Fibroblast of lung (primary cell): ENCODE measurements at places on chromosomes 5 and 9.

DNA sequence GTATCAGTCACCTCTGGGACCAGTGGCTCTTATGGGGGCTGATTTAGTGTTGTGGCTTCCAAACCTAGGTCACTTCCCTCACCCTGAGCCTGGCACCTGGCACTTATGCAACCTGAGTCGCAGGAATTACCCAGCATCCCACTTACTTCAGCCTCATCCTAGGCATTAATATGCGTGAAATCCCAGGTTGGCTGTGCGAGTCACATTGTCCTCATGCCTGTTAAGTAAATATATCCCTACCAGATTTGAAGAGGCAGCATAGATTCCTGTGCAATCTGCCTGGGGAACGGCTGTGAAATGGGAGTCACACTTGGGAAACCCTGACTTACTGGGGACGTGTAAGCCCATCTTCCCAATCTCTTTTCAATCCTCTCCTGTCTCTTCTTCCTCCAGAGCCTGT is 42.7 kb upstream of the AKNA start:
- H3K36me3 ChIP-seq, result no peaks in the 10 kb centered on the region
- H3K4me3 ChIP-seq, result no peak overlapping the region
- DNase-seq, result no peak
- no peak overlapping the region for H3K27ac ChIP-seq
- peaks cover 15% of the 10 kb centered on the region for H3K27me3 ChIP-seq

DNA sequence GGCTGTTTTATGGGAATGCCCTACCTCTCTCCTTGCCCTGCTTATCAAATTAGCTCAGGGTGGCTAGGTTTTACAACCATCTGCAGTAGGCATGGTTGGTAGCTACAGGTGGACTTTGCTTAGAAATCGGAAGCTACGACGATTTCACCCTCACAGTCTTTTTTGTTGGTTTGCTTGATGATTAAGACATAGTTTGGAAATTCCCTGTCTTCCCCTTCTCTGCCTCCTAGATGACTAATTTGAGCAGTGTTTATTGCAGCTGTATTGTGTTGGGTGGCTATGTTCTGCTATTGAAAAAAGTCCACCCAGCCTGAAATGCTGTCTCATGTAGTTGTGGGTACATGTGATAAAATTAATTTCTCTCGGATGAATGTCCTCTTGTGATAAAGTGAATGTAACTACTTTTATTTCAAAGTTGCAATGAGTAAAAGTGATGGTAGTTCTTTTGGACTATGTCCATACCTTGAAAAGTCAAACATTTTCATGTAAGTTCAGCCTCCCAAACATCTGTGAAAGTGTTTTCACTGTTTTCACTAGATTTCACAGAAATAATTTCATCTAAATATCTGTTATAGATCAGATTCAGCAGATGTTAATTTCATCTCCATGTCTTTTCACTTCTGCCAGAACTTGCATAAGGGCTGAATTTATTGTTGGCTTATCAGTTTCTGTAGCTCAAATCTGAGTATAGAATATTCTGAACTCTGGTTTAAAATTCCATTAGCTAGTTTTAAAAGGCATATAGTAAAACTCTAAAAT is 37.3 kb upstream of the FYB1 start:
- no peak overlapping the region for H3K4me3 ChIP-seq
- H3K27ac ChIP-seq, result no peak overlapping the region
- no peaks in the 10 kb centered on the region for H3K4me1 ChIP-seq
- H3K27me3 ChIP-seq, result no peaks in the 10 kb centered on the region

- no peaks in the 10 kb centered on the region for H3K36me3 ChIP-seq
- no peak for DNase-seq
- no peak overlapping the region for H3K4me3 ChIP-seq
Observed at GRCh38 chr5:93993161-93993560, 251.8 kb upstream of the POU5F2 start.

DNA sequence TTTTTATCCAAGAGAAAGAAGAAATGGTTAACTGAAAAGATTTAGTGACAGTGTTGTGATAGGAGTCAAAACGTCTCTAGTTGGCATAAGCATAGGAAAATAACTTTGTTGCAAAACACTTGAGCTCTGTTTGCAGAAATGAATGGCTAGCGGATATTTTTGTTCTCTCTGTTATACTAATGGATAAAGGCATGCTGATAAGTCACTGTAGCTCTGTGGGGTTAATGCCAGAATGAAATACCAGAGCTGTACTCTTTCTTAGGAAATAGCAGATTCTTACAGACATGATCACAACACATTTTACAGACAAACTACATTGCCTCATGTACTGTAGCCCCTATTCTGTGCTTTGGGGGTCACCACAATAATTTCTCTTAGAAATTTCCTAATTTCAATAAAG is 202.8 kb downstream of the DMRTA1 start:
- H3K27ac ChIP-seq, result no peak overlapping the region
- no peaks in the 10 kb centered on the region for H3K36me3 ChIP-seq
- no peaks in the 10 kb centered on the region for H3K4me1 ChIP-seq
- H3K27me3 ChIP-seq, result no peaks in the 10 kb centered on the region

DNA sequence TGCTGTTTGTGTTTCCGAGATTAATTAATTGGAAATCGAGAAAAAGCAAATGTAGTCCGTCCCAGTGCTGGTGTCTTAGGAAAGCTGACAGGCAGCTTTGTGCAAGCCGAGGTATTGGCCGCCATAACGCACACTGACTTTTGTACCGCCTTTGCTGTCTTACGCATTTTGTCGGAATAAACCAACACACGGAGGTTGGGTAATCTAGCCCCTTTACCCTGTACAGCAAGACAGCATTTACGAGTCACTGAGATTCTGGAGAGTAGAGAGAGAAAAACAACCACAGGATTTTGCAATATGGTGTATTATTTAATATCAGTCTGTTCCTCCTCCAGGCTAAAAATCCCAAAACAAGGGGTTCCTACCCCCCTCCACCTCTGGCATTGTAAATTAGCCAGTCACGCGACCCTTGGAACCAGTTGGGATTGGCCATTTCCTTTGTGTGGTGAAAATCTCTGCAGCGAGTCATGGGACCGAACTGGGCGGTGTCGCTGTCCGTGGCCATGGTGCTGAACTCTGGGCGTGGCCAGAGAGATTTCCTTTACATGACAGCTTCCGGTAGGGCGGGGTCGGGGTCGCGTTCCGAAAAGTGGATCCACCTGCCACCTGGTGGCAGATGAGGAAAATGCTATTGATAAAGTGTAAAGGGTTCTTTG is 10.3 kb upstream of the PCDHB1 start:
- no peak overlapping the region for H3K4me3 ChIP-seq
- peak; percentile 45 for DNase-seq
- H3K36me3 ChIP-seq, result no peaks in the 10 kb centered on the region
- H3K4me1 ChIP-seq, result no peaks in the 10 kb centered on the region
- no peak overlapping the region for H3K27ac ChIP-seq
- no peaks in the 10 kb centered on the region for H3K27me3 ChIP-seq

GRCh38 chr9:125574126-125574877 is 132.7 kb downstream of the MAPKAP1 start:
- no peaks in the 10 kb centered on the region for H3K4me1 ChIP-seq
- no peaks in the 10 kb centered on the region for H3K36me3 ChIP-seq
- no peak overlapping the region for H3K4me3 ChIP-seq
- DNase-seq, result no peak

- no peak overlapping the region for H3K4me3 ChIP-seq
- DNase-seq, result no peak
- H3K27ac ChIP-seq, result no peak overlapping the region
- H3K36me3 ChIP-seq, result no peaks in the 10 kb centered on the region
- H3K4me1 ChIP-seq, result peaks cover 3% of the 10 kb centered on the region
Observed at GRCh38 chr5:116453988-116454411, 120.6 kb downstream of the SEMA6A start.

GRCh38 chr5:61275841-61276240 is 56.2 kb upstream of the ZSWIM6 start:
- H3K27me3 ChIP-seq, result no peaks in the 10 kb centered on the region
- H3K36me3 ChIP-seq, result no peaks in the 10 kb centered on the region
- peak overlapping the region; percentile 65 for H3K27ac ChIP-seq

GRCh38 chr5:16654647-16655334 is 38.0 kb upstream of the RETREG1 start:
- H3K4me1 ChIP-seq, result no peaks in the 10 kb centered on the region
- H3K36me3 ChIP-seq, result no peaks in the 10 kb centered on the region
- H3K4me3 ChIP-seq, result no peak overlapping the region
- no peak overlapping the region for H3K27ac ChIP-seq
- DNase-seq, result no peak

GRCh38 chr5:107806705-107807104 is 136.0 kb upstream of the EFNA5 start:
- no peak overlapping the region for H3K4me3 ChIP-seq
- no peaks in the 10 kb centered on the region for H3K4me1 ChIP-seq
- no peaks in the 10 kb centered on the region for H3K36me3 ChIP-seq
- no peaks in the 10 kb centered on the region for H3K27me3 ChIP-seq
- DNase-seq, result peak; percentile 60

DNA sequence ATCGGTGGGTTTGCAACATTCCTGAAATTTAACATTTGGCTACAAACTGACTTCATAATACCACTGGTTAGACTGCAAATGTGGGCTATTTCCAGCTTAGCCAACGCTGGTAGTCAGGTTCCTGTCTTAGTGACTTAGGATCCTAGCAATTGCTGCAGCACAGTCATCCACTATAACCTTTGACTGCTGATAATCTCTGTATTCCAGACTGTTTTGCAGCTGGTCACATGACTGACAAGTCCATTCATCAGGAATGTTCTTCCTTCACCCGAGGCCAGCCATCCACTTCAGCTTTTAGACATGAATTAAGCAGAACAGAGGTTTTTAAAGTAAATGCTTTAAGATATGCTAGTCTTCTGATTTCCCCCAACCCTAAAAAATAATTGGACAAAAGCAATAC is 425.9 kb upstream of the MPDZ start:
- H3K36me3 ChIP-seq, result no peaks in the 10 kb centered on the region
- H3K27me3 ChIP-seq, result no peaks in the 10 kb centered on the region
- H3K4me3 ChIP-seq, result no peak overlapping the region
- peak; percentile 46 for DNase-seq
- H3K4me1 ChIP-seq, result peaks cover 5% of the 10 kb centered on the region

DNA sequence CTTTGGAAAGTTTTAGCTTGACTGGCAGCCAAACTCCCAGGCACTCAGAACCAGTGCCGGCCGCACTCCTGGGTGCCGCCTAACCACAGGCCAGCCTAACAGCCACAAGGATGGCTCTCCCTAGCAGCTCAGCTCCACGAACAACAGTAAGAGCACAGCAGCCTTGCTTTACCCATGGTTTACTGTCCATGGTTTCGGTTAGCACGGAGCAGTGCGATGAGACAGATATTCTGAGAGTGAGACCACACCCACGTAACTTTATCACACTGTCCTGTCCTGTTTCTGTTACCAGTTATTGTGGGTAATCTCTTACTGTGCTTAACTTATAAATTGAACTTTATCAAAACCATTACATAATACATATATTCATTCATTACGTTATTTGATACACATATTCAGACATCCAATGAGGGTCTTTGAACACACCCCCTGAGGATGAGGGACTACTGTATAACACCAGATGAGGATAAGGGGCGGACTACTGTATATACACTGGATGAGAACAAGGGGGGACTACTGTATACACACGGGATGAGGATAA is 12.4 kb downstream of the CLPTM1L start:
- no peak overlapping the region for H3K4me3 ChIP-seq
- no peak overlapping the region for H3K27ac ChIP-seq
- no peaks in the 10 kb centered on the region for H3K27me3 ChIP-seq
- DNase-seq, result no peak
